ENCODE measurements at places on chromosomes 16 and 17.

- peaks cover 27% of the 10 kb centered on the region for H3K4me1 ChIP-seq
- H3K27me3 ChIP-seq: peaks cover 4% of the 10 kb centered on the region
- H3K36me3 ChIP-seq: no peaks in the 10 kb centered on the region
- DNase-seq: no peak
- H3K27ac ChIP-seq: no peak overlapping the region
Measured at GRCh38 chr17:50762177-50762576, 5.1 kb downstream of the ANKRD40CL start.

DNA sequence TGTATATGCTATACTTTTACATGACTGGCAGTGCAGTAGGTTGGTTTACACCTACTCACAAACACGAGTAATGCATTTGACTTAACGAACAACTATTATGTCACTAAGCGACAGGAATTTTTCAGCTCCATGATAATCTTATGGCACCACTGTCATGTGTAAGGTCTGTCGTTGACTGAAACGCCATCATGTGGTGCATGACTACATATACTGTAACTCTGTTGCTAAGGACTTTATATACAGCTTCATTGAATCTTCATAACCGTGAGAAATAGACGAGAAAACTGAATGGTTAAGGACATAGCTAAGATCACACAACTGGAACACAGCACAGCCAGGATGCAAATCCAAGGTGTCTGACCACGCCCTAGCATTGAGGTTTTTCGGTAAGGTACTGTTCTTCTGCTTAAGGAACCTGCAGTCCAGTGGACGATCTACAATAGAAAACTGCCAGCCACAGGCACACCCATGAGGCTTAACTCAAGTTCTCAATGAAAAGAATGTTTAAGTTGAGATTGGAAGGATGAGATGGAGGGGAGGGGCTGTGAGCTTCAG is 3.3 kb downstream of the CFAP20 start:
- DNase-seq: no peak
- peaks cover 10% of the 10 kb centered on the region for H3K36me3 ChIP-seq
- no peak overlapping the region for H3K4me3 ChIP-seq
- peaks cover 60% of the 10 kb centered on the region for H3K4me1 ChIP-seq
- peak overlapping the region; percentile 79 for H3K27ac ChIP-seq

GRCh38 chr17:49255125-49255524 is 24.5 kb upstream of the PHOSPHO1 start:
- H3K27ac ChIP-seq: no peak overlapping the region
- no peak overlapping the region for H3K4me3 ChIP-seq
- peaks cover 4% of the 10 kb centered on the region for H3K27me3 ChIP-seq

DNA sequence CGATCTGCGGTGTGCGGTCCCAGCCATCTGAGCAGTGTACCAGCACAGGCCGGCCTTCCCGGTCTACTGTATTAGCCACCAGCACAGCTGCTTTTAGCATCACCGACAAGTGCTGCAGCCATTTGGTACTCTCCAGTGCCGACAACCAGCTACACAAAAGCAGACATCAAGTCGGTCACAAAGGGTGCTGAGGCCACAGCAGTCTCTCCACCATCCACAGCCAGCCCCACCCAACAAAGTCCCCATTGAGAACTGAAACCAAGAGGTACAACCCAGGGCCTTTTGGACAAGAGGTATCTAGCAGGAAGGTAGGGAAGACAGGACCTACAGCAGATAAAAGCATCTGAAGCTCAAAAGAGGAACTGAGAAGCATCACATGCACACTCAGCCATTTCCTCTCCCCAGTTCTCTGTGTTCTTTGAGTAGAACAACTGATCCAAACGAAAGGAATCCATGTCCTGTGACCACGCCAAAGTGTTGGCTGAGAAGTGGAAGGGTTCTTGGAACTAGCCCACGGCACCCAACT is 9.5 kb downstream of the MTMR4 start:
- H3K4me1 ChIP-seq: peaks cover 14% of the 10 kb centered on the region
- no peak for DNase-seq
- H3K36me3 ChIP-seq: peaks cover 33% of the 10 kb centered on the region
- peak overlapping the region; percentile 37 for H3K4me3 ChIP-seq
- peak overlapping the region; percentile 18 for H3K27ac ChIP-seq

- no peaks in the 10 kb centered on the region for H3K4me1 ChIP-seq
- no peak overlapping the region for H3K4me3 ChIP-seq
- H3K27me3 ChIP-seq: no peaks in the 10 kb centered on the region
- H3K27ac ChIP-seq: no peak overlapping the region
Measured at GRCh38 chr17:69637446-69638156, 223.1 kb downstream of the MAP2K6 start.

GRCh38 chr17:80008383-80008840 is 27.3 kb downstream of the TBC1D16 start:
- peaks cover 3% of the 10 kb centered on the region for H3K27me3 ChIP-seq
- DNase-seq: peak; percentile 87

- no peak overlapping the region for H3K4me3 ChIP-seq
- H3K27me3 ChIP-seq: peaks cover 13% of the 10 kb centered on the region
- no peak overlapping the region for H3K27ac ChIP-seq
- H3K4me1 ChIP-seq: peaks cover 23% of the 10 kb centered on the region
- peaks cover 14% of the 10 kb centered on the region for H3K36me3 ChIP-seq
- no peak for DNase-seq
Measured at GRCh38 chr17:42424991-42425610, 2.0 kb upstream of the CAVIN1 start.

DNA sequence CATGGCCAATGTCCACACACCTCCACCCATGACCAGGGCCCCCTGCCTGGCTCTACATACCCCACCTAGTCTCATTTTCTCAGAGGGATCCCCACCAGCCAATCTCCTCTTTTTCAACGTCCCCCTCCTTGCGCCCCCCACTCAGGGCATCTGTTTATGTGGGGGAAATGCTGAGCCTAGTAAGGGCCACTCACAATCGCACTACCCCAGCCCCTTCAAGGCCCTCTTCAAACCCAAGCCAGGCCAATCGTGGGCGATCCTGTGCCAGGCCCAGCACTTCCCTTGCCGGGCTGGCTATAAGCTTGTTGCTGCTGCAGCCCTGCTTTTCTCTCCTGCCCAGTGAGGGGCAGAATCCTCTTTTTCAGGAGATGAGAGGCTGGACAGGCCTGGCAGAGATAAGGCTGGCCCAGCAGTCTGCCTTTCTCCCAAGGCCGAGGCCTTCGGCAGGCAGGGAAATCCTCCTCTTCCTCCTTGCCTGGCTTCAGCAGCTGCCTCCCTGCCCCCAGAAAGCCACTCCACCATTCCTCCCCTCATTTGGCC is 16.1 kb downstream of the HSD11B2 start:
- no peak for DNase-seq
- peaks cover 18% of the 10 kb centered on the region for H3K36me3 ChIP-seq
- peaks cover 22% of the 10 kb centered on the region for H3K27me3 ChIP-seq
- peak overlapping the region; percentile 10 for H3K27ac ChIP-seq
- H3K4me1 ChIP-seq: peaks cover 17% of the 10 kb centered on the region

DNA sequence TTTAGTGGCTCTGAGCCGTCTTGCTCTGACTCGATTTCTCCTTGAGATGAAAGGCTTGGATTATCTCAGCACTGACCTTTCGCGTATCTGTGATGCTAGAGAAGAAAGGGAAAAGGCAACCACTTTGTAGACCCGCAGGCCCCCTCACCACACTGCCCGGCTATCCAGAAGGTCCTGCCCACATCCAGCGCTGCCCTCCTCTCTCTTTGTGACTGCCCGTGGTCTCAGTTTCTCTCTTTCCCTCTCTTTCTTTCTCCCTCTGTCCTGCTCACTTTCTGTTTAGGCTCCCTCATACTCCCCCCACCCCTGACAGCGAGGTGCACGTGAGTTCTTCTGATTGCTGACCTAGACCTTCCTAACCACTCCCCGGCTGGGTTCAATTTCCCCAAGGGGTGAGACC is 12.8 kb upstream of the TBX21 start:
- peaks cover 19% of the 10 kb centered on the region for H3K27me3 ChIP-seq
- H3K4me3 ChIP-seq: no peak overlapping the region
- H3K4me1 ChIP-seq: peaks cover 22% of the 10 kb centered on the region
- DNase-seq: no peak
- no peak overlapping the region for H3K27ac ChIP-seq
- H3K36me3 ChIP-seq: no peaks in the 10 kb centered on the region

DNA sequence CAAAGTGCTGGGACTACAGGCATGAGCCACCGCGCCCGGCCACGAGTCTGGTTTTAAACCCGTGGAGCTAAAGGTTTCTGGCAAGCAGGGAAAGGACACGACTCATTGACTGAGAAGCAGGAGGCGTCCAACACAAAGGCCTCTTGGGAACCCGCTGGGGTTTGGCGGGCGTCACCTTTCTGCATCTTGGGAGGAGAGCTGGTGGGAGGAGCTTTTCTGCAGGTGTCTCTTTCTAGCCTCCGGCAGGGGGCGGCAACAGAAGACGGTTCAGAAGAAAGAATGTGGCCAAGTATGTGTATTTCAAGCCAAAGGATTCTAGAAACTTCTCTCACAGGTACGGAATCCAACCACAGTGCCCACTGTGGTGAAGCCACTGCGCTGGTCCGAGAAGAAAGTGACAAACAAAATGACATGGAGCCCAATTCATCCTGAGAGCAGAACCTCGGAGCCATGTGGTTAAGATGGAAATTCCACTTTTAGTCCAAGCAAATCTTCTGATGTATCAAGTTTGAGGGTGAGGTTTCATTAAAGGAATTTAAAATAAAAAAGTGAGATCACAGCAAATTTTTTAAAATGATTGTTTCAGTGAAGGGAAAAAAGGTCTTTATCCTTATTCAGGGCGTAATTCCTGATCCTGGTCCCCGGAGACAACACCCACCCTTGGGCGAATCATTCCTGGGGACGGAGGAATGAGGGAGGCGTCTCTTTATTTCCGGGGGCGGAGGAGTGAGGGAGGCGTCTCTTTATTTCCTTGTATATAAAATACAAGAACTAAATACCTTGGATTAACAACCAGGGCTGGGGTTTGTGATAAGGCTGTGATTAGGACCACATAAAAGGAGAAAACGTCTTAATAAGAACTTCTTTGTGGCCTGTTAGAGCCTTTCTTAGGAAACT is 97.6 kb downstream of the MRM3 start:
- no peak overlapping the region for H3K4me3 ChIP-seq
- peak; percentile 60 for DNase-seq
- H3K27me3 ChIP-seq: peaks cover 18% of the 10 kb centered on the region

- no peak overlapping the region for H3K4me3 ChIP-seq
- no peak for DNase-seq
- H3K36me3 ChIP-seq: peaks cover 9% of the 10 kb centered on the region
- peaks cover 2% of the 10 kb centered on the region for H3K4me1 ChIP-seq
- no peak overlapping the region for H3K27ac ChIP-seq
- peaks cover 6% of the 10 kb centered on the region for H3K27me3 ChIP-seq
Measured at GRCh38 chr17:74152591-74153455, 50.7 kb upstream of the RPL38 start.

- H3K4me1 ChIP-seq: peaks cover 9% of the 10 kb centered on the region
- H3K36me3 ChIP-seq: peaks cover 8% of the 10 kb centered on the region
- H3K27ac ChIP-seq: no peak overlapping the region
- peak; percentile 58 for DNase-seq
- no peak overlapping the region for H3K4me3 ChIP-seq
Measured at GRCh38 chr16:84484579-84485254, 19.7 kb downstream of the MEAK7 start.

GRCh38 chr16:58346831-58347371 is 45.4 kb upstream of the GINS3 start:
- H3K27me3 ChIP-seq: no peaks in the 10 kb centered on the region
- no peaks in the 10 kb centered on the region for H3K4me1 ChIP-seq
- H3K4me3 ChIP-seq: no peak overlapping the region
- H3K27ac ChIP-seq: peak overlapping the region; percentile 39
- H3K36me3 ChIP-seq: no peaks in the 10 kb centered on the region

- H3K36me3 ChIP-seq: peaks cover 3% of the 10 kb centered on the region
- peaks cover 2% of the 10 kb centered on the region for H3K4me1 ChIP-seq
- no peak for DNase-seq
- H3K27me3 ChIP-seq: no peaks in the 10 kb centered on the region
- H3K27ac ChIP-seq: no peak overlapping the region
- no peak overlapping the region for H3K4me3 ChIP-seq
Measured at GRCh38 chr17:81180836-81181810, 15.1 kb upstream of the AATK start.

DNA sequence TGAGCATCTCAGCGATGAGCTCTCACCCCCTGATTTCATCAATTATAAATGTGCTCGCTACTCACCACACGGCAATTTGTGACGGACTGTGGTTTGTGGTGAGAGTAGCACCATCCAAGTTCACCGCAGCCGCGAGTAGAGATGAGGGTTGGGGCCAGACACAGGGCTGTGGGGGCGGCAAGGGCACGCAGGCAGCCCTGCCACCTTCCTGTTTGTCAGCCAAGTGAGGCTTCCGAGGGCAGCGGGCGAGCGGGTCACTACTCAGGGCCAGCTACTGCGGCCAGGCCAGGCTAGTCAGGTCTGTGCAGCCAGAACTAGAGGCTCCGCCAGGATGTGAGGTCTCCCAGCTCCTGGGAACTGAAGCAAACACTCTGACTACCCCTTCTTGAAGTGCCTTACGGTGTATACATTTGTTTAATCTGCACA is 39.6 kb upstream of the MEOX1 start:
- H3K27me3 ChIP-seq: no peaks in the 10 kb centered on the region
- H3K4me3 ChIP-seq: no peak overlapping the region
- H3K36me3 ChIP-seq: peaks cover 9% of the 10 kb centered on the region
- H3K27ac ChIP-seq: no peak overlapping the region
- H3K4me1 ChIP-seq: peaks cover 34% of the 10 kb centered on the region

DNA sequence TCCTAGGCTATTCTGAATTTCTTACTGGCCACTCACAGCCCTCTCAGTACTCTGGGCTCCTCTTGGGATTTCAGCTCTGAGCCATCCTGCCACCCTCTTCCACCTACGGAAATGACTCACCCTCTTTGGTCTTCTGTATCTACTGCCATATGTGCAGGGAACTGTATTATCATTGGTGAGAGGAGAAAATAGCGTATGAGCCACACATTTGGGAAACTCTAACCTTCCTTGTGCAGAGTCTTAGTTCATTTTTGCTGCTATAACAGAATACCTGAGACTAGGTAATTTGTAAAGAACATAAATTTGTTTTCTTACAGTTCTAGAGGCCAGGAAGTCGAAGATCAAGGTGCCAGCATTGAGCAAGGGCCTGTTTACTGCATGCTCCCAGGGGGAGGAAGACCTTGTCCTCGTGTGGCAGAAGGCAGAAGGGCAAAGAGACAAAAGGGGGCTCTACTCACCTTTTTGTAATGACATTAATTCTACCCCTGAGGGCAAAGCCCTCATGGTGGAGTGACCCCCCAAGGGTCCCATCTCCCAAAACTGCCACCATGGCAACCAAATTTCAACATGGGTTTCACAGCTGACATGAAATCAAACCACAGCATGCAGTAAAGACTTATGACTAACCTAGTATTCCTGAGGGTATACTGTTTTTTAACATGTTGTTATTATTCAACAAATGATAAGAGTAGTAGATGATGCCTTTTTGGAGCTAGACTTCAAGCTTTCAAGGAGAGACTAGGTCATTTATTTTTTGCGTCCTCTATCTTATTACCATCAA is 191.8 kb downstream of the PRKCA start:
- no peak overlapping the region for H3K27ac ChIP-seq
- no peaks in the 10 kb centered on the region for H3K36me3 ChIP-seq
- H3K4me3 ChIP-seq: no peak overlapping the region
- peaks cover 3% of the 10 kb centered on the region for H3K27me3 ChIP-seq
- peaks cover 3% of the 10 kb centered on the region for H3K4me1 ChIP-seq

- H3K4me3 ChIP-seq: peak overlapping the region; percentile 25
- no peaks in the 10 kb centered on the region for H3K36me3 ChIP-seq
- DNase-seq: peak; percentile 82
- peaks cover 30% of the 10 kb centered on the region for H3K27me3 ChIP-seq
Measured at GRCh38 chr17:8079291-8080207, 8.0 kb downstream of the ALOX12B start.

All from endothelial cell (in vitro differentiated cells).